ENCODE measurements at places on chromosomes 1 and 21.

GRCh38 chr1:147389532-147390184, 147.2 kb downstream of the CHD1L start:
- DNase-seq = peak; percentile 89

- no peak for DNase-seq
These were observed 1.7 kb downstream of the RCC2 start for GRCh38 chr1:17437580-17438317.

GRCh38 chr21:25878344-25878743, 143.6 kb downstream of the GABPA start:
- no peak for DNase-seq

GRCh38 chr1:1757422-1758058, 20.7 kb downstream of the NADK start:
- DNase-seq = no peak

DNA sequence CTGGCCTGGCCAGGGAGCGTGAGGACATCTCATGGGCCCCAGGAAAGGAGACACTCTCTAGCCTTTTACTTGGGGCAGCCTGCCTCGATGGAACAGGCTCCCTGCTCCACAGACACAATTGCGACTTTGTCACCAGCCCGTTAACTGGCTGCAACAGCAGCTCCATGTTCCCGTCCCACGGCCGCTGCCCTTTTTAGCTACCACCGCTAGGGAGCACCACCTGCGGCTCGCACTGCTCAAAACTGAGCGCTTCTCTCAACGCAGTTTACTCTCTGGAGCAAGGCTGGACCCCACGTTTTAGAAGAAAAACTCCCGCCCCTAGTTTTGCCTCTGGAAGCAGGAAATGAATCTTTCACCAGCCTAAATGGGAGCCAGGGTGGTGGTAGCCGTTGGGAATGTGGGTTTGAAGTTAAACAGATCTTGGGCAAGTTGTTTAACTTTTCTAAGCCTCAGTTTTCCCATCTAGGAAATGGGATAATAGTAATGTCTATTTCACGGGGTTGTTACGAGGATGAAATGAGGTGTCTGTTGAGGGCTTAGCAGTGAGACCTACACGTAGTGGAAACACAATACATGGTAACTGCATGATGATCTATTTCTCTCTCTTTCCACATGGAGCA, 3.5 kb upstream of the LRRC38 start:
- DNase-seq = peak; percentile 65

DNA sequence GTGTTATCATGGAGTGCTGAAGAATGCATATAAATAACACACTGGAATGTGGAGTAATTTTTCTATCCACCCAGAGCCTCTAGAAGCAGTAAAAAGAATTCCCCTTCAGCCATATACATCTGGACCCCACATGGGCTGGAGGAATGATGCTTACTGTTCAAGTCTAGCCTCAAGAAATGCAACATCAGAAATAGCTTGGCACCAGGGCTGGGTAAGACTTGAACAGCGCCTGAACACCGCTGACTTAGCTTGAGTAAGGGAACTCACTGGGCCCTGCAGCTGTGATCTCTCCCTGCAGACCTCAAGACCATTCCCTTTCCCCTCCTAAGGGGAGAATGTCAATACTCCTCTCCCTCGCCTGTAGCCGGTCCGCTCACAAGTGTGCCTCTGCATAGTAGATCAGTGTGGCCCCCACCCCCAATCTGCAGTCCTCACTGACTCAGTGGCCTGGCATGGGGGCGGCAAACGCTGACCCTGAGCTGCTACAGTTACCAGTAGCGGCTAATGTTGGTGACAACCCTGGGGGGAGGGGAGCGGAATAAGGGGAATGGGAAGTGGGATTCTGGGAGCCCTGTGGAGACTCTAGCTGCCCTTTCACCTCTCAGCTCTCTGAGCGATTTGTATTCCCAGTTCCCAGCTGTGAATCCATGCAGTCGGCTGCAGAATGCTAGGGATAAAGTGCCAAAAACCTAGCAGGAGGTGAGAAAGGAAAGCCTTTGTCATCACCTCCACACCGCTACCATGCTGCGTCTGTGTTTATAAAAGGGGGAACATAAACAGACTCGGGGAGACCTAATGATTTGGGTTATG, 483.9 kb downstream of the DISC1 start:
- no peak for DNase-seq

- DNase-seq = no peak
These were observed 97.2 kb downstream of the DNAH14 start for GRCh38 chr1:225026701-225027100.

- DNase-seq = no peak
These were observed 70.2 kb downstream of the CCDC30 start for GRCh38 chr1:42533101-42533863.

DNA sequence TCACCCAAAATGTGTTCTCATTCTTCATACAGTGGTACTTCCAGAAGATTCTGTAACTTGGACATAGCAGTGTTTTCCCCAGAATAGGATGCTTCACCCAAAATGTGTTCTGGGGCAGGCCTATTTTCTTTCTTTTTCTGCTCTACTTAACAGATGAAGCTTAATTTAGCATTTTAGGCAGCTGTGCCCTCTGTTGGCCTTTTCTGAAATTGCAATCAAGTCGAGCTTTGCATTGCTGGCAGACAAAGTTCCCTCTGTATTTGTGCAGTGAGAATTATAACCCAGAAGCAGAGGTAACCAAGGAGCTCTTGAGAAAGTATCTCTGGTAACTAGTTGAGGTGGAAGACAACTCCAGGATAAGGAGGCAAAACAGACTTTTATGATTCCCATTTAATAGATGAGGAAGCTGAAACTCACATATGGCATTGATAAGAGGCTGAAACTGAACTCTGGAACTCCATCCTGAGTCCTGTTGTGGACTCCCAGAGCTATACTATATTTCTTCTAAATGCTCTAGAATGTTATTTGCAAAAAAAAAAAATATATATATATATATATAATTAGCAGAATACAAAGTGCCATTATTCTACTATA, 50.3 kb upstream of the L1TD1 start:
- DNase-seq = peak; percentile 15

DNA sequence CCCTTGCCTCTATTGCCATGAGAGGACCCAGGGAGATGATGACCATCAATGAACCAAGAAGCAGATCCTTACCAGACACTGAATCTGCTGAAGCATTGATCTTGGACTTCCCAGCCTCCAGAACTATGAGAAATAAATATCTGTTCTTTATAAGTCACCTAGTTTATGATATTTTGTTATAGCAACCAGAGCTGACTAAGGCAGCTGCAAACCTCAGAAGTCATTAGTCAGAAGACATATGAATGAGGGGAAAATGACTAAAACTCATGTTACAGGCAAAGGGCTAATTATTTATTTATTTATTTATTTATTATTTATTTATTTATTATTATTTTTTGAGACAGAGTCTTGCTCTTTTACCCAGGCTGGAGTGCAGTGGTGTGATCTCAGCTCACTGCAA, 321.1 kb downstream of the TGFB2 start:
- DNase-seq = no peak

DNA sequence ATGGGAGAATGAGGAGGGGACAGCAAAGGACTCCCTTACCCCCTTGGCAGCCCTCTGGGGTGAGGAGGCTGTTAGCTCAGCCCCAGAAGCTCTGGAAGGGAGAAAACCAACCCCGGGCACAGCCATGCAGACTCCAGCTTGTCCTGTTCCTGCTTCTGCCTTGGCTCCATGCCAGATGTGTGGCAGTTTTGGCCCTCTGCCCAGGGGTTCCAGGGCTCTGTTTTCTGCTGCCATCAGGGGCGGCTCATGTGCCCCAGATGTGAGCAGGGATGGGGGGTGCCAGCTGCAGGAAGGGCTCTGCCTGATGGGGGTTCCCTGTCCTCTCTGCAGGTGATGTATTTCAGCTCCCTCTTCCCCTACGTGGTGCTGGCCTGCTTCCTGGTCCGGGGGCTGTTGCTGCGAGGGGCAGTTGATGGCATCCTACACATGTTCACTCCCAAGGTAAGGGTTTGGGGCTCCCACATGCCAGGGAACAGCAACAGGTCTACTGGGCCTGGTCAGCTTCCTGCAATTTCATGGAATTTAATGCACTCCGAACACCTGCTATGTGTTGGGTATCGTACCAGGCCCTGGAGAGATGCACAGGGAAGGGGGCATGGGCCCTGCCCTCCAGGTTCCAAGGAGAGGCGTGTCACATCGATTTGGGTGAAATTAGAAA, 26.1 kb downstream of the SLC6A17 start:
- DNase-seq = no peak

DNA sequence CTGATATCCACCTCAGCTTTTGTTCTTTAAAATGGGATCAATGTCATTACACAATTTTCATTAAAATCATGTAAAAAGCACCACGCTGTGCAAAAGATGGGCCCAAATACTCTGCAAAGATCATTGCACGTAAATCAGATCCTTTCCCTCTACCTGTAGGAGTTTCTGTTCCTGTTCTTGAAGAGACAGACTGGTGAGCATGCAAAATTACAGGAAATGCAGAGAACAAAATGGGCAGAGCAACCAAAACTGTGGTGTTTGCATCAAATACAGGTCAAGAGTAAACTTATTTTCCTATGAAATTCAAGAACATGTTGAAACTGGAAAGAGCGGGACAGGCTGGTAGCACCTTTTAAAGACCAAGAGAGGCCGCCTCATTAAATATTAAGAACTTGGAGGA, 294.9 kb upstream of the ADGRL2 start:
- no peak for DNase-seq

DNA sequence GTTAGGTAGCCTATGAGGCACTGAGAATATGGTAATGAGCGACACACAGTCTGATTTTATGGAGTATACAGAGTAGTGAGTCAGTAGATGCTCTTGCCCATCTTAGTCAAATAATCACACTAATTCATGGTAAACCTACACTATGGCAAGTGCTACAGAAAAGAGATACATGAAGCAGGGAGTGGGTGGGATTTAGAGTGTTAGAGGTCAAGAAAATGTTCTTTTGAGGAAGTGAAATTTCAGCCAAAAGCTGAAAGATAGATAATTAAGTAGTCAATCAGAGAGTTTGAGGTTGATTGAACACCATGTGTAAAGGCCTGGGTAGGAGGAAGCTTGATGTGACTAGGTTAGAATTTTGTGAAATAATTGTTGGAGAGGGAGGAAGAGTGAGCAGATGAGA, 14.7 kb downstream of the MDM4 start:
- DNase-seq = no peak

DNA sequence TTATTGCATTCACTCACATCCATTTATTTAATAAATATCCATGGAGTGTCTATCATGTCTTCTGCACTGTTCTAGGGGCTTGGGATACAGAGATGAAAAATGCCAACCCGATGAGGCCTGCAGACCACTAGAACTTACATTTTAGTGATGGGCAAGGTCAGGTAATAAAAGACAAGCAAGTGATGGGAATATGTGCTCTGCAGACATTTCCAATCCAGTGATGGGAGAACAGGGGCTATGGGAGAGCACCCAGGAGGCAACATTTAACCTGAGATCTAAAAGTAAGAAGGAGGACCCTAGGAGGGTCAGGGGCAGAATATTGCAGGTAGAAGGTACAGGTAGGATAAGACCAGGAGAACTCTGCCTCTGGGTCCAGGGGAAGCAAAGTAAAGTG, 53.1 kb downstream of the ETS2 start:
- DNase-seq = no peak

- peak; percentile 19 for DNase-seq
These were observed 2.5 kb upstream of the CDKN2C start for GRCh38 chr1:50967416-50968157.

DNA sequence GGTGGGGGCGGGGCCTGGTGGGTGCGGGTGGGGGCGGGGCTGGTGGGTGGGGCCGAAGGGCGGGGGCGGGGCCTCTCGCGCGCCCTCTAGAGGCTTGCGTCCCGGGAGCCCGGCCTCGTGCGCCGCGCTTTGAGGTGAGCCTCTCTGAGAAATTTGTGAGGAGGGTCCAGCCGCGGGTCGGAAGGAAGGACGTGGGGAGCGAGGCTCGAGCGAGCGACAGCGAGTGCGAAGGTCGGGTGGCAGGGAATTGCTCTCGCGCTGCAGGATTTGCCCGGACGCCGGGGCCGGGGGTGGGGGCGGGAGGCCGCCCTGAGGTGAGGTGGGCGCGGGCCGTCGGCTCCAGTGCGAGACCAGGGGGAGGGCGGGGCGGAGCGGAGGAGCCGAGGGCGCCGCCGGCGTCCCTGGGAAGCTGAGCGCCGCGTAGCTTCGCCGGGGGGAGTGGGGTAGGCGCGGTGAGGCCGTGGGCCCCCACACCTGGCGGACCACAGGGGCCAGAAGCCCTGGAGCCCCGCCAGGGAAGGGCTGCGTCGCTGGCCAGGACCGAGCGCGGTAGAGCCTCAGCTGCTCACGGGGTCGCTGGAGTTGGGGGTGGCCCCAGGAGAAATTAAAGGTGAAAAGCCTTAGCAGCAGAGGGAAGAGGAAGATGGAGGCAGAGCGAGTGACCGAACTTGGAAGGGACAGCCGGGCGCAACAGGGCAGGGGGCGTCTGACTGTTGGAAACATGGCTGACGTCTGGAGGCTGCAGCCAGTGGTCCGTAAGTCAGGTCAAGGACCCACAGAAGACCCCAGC, 754 bp upstream of the LSS start:
- no peak for DNase-seq

- no peak for DNase-seq
These were observed 57.0 kb downstream of the WARS2 start for GRCh38 chr1:119083479-119083878.

DNA sequence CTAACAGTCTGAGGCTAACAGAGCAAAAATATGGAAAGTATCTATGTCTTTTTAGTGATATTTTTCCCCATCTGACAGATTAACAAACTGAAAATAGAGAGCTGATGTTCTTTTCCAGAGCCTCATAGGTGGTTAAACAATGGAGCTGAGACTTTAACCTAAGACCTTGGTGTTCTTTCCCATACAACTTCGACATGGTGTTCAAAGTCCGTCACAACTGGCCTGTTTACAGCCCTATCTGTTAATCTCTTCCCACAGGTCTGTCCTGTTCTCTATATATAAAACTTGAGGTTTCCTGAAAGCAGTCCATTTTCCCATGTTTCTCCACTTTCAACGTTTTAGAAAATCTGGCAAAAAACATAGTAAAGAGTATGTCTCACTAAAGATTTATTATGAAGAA, 395.7 kb downstream of the BRINP2 start:
- DNase-seq = no peak

GRCh38 chr1:12128120-12128519, 38.7 kb upstream of the TNFRSF1B start:
- DNase-seq = no peak

DNA sequence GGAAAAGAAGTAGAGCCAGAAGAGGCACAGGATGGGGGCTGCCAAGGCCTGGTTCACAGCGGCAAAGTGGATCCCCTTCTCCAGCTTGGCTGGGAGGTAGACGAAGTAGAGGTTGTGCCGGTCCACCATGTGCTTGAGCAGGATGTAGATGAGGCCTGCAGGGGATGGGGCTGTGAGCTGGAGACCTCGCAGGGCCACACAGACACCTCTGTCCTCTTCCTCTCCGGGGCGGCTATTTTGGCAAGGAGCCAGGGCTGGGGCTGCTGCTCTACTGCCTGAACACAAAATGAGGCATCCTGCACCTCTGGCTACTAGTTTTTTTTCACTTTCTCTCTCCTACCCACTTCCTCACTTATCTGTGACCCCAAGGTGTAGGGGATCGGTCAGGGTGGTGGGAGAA, 32.3 kb downstream of the TMEM63A start:
- DNase-seq = no peak

- DNase-seq = no peak
These were observed 149.3 kb downstream of the ADGRL2 start for GRCh38 chr1:81950037-81950436.
